ENCODE measurements at places on chromosomes 7 and 10.

DNA sequence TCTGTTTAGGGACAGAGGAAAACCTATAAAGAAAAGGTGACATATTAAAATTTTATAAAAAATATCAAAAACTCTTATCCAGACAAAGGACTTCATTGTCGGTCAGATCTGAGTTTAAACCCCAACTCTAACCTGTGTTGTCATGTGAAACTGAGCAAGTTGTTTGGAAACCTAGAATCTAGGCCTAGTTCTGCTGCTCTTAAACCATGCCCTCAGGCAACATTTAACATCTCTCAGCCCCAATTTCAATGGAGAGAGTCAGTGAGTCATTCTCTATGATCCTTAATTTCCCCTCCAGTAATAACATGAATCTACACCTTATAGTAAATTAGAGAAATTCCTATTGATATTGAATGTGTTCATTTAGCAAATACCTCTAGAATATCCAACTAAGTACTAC, 192.3 kb downstream of the IMMP2L start:
- no peak for DNase-seq

DNA sequence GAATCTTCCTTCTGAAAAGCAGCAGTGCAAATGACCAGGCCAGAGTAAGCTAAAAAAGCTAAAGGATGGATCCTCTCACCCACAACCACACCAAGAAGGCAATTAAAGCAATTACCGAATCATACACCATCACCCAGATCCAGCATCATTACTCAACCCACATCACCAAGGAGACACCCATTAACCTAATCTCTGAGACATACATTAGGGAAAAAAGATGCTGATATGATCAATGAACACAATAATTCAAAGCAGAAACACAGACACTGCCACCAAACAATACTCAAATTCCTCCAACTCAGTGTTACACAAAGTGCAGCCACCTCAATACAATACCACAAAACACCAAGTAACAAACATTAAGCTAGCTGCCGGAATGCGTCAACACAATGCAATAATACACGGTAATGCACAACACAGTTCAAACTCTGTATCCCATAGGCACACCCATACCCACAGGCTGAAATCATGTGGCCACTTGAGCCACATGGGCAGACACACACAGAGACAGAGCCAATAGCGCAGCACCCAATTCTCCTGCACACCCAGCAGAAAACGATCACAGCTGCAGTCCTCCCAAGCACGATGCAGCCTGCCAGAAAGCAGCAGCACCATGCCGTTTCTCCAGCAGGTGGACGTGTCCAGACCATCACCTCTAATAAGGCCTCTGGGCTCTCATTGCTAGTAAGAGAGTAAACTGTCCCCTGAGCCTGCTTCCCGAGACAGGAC, 21.5 kb downstream of the PAX2 start:
- DNase-seq = no peak

GRCh38 chr7:75611557-75612178, 119.5 kb downstream of the SPDYE5 start:
- DNase-seq = no peak

- DNase-seq = no peak
Observed at GRCh38 chr7:39016609-39017008, 38.9 kb downstream of the POU6F2 start.

DNA sequence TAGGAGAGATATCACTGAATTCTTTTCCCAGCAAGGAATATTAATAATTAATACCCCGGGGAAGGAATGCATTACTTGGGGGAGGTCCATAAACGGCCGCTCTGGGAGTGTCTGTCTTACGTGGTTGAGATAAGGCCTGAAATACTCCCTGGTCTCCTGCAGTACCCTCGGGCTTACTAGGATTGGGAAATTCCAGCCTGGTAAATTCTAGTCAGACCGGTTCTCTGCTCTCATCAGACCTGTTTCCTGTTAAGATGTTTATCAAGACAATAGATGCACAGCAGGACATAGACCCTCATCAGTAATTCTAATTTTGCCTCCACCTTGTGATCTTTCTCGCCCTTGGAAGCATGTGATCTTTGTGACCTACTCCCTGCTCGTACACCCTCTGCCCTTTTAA, 162.8 kb upstream of the KCND2 start:
- DNase-seq = no peak

GRCh38 chr7:66522518-66522917, 106.2 kb upstream of the KCTD7 start:
- DNase-seq = no peak

GRCh38 chr7:29042824-29043231, 84.7 kb upstream of the TRIL start:
- no peak for DNase-seq

DNA sequence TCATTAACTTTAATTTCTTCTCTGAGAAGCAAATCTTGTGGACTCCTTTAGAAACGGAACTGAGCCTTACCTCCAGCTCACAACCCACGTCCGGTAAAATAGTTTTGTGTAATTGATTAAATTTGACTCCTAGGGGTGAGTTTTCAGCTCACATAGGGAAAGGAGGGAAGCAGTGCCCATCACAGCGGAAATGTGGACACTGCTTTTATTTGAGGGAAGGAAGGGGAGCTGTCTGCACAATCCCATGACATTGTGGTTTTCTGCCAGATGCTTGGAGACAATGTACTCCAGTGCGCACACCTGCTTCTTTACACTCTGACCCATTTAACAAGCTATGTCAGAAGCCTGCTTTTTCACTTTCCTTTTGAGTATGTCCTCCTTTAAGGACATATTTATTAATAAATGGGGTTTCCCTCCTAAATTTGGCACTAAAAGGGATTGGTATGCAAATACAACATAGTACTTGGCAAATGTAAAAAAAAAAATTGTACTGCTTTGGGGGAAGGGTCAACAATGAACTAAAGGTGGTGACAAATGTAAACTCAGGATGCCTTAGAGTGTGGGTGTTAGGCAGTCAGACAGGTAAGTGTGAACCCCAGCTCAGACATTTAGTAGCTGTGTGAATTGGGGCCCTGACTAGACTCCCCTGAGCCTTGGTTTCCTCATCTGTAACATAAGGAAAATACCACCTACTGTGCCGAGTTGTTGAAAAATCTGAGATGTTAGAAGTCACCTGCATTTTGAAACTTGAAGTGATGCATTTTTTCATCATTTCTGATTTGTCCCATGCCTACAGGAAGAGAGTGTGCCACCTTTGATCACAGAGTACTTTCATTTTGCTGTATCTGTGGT, 90.2 kb upstream of the KLF6 start:
- DNase-seq = no peak

- no peak for DNase-seq
Observed at GRCh38 chr10:1712314-1712713, 25.0 kb downstream of the ADARB2 start.

DNA sequence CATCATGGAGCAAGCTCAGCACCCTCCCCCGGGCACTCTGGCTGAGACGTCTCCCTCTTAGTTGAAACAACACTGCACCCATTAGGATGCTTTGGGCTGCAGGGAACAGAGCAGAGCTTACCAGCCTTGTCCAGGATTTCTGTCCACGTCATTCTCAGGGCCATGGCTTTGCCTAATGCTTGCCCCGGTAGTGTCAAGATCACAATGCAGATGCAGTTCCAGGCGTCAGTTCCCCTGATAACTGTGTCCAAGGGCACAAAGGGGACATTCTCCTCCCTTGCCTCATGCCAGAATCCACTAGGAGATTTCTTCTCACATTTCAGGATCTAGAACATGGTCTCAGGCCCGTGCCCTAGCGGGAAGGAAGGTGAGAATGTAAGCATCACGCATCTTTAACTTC, 17.2 kb upstream of the GRB10 start:
- DNase-seq = no peak

DNA sequence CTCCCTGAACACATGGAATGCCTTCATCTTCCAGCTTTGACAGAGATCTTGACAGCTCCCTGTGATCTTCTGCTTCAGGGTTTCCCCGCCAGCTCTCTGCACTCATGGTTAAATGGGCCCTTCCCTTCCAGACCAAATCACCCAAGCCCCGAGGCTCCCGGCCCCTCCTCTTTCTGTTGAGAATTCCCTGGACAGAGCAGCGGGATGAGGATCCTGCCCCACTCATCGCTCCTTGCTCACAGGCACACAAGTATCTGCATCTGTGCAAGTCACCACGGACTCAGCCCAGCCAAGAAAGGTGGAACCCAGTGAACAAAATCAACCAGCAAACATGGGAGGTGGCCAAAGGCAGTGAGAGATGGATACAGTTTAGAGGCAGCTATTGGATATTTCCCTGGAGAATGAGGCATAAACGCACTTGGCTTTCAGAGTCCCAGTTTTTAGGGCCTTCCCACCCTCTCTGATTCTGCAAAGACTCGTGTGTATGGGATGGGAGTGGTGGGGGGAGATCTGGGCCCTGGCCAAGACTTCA, 37.7 kb upstream of the CXCL12 start:
- no peak for DNase-seq

- peak; percentile 70 for DNase-seq
Observed at GRCh38 chr7:77247206-77247850, 47.7 kb upstream of the FGL2 start.

- no peak for DNase-seq
Observed at GRCh38 chr10:70662362-70663220, 9.7 kb upstream of the ADAMTS14 start.

DNA sequence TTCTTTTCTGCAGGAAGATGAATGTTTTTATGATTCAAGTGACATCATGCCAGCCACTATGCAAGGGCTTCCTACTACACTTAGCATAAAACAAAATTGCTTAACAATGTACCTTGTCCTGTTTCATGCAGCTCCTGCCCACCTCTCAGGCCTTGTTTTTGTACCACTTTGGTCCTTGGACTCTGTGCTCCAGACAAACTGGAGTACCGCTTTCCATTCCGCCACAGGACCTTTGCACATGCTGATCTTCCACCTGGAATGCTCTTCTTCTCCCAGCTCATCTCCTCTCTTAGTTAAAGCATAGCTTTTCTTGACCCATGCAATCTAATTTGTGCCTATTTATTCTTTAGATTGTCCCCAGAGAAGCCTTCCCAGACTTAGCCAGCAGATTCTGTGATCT, 77.5 kb upstream of the STK17A start:
- no peak for DNase-seq

DNA sequence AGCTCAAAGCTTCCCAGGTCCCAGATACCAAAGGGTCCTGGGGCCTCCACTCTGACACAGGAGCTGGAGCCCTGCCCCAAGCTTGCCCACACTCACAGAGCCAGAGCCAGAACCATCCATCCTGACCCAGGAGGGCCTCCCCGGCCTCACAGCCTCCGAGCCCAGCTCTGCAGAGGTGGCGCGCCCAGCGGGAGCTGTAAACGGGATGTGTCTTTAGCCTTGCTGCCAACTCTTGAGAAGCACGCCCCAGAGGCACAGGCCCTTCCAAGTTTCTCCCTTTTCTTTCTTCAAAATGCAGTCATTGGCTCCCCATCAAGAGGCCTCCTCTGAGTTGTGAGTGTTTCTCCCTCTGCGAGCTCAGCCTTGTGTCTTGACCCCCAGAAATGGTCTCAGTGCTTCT, 75.0 kb downstream of the PDGFA start:
- DNase-seq = no peak

- no peak for DNase-seq
Observed at GRCh38 chr7:123748171-123748733, 551 bp downstream of the WASL start.

DNA sequence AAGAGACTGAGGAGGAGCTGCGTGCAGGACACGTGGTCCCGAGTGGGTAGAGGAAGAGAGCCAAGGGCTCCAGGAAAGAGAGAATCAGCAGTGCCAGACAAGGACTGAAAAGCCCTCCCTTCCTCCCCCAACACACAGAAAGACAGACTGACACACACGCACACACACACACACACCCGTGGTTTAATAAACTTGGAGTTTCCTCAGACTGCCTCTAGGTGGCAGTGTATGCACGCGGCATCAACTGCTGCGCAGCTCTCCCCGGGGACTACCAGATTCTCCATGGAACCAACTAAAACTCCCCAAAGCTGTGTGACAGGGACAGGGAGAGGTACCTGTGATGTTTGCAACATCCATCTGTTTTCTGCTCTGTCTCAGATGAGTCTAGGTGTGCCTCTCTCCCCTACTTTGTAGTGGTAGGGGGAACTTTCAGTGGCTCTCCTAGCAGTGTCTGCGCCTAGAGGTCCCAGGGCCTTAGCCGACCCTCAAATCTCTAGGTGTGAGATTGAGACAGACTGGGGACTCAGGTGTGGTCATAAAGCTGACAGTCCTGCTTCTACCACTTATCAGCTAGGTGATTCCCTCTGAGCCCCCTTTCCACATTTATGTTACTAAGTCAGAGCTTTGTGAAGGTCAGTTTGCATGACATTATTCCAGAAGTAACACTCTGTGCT, 9.3 kb upstream of the TSPAN14 start:
- DNase-seq = peak; percentile 56

DNA sequence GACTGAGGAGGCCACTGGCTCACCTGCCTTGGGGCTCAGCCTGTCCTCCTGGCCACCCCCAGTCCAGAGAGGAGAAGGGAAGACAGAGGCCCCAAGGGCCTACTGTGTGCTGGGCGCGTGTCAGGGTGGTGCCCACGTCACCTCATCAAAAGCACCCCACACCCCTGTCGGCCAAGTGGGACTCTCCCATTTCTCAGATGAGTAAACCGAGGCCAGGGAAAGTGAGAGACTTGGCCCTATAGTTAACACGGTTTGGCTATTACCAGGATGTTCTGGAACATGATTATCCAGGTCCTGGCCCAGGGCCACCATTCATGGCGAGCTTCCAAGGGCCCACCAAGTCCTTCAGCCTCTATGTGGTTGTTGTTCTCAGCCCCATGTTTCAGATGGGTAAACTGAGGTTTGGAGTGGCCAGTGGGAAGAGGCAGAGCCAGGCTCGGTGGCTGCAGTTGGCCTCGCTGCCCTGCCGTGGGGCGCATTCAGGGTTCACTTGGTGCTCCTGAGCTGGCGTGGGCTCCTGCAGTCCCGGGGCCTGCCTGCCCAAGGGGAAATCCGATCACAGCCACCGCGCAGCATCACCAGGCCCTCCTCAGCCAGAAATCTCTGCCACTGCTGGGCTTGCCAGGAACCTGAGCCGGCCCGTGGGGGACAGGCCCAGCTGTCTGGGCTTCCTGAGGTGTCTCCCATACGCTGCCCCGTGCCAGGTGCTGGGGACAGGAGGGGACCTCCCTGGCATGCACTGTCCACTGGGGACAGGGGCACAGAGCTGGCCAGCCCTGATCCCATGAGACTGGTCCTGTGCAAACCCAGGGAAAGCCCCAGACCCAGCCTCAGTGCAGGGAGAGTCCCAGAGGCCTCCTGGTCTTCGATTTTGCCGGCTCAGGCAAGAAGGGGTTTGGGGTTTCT, 117.7 kb upstream of the TNRC18 start:
- no peak for DNase-seq

- DNase-seq = no peak
Observed at GRCh38 chr7:23058408-23059096, 44.6 kb upstream of the HYCC1 start.

- no peak for DNase-seq
Observed at GRCh38 chr10:44347609-44348400, 37.1 kb downstream of the CXCL12 start.

DNA sequence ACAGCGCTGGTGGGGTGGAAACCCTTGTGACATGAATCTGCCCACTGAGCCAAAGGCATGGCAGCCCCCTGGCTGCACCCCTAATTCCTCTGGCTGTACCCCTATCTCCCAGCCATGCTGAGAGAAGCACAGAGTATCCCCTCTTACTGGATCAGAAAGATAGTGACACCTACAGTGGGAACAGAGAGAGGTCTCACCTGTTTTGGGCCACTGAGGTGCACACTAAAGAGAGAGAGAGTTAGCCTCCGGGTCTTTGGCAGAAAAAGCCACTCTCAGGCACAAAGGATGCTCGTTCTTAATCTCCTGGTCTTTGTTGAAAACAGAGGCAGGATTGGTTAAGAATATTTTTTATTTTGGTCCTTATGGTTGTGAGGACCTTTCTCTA, 11.3 kb downstream of the TSPAN14 start:
- DNase-seq = no peak

- DNase-seq = no peak
Observed at GRCh38 chr7:43314379-43315158, 202.1 kb downstream of the HECW1 start.

- DNase-seq = no peak
Observed at GRCh38 chr7:92436612-92437445, 10.5 kb upstream of the GATAD1 start.

All from stimulated activated CD4-positive, alpha-beta T cell treated with anti-CD3 and anti-CD28 coated beads, Interleukin-1b, Interleukin-23, amount 100 ng/mL, for 1 hour (primary cell).